Left cardiac atrium (tissue), 4 donors: ENCODE measurements at places on chromosomes 3 and 15. TPM values are rescaled to one million over a fixed set of nuclear protein-coding genes. Genes with fewer than 3 reads are reported as not detected.
A peak's percentile ranks its signal among the peaks of the same experiment; 100 is the strongest.

- no peak for DNase-seq
Measured at GRCh38 chr3:119313461-119313860, 19.3 kb downstream of the ARHGAP31 start.

GRCh38 chr3:38964204-38964603 is 87.5 kb downstream of the SCN11A start:
- DNase-seq = no peak

- no peak for DNase-seq
Measured at GRCh38 chr3:40585381-40586016, 60.7 kb downstream of the ZNF621 start.

DNA sequence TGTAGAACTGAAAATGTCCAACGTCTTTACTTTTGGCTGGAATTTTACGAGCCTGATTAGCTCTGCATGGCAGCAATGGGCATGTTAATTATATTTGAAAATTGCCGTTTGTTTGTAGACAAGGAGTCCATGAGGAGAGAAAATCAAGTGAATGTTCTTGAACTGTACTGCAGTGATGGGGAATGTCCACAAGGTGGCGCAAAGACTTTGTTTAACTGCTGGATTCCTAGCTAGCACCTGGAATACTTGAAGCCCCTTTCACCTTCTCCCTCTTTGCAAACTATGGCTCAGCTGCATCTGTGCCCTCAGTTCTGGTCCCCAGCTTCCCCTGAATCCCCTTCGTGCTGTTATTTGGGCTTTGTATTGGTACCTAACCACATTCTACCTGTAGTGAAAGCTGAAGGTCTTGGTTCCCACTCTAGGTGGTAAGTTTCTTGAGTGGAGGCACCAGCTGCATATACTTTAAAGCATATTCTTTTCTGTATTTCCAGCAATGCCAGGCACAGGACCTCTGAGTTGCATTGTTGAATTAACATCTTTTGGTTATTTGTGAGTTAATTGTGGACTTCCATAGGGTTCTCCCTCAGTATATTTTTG is 25.3 kb downstream of the EXOG start:
- DNase-seq = peak; percentile 49

- DNase-seq = no peak
Measured at GRCh38 chr15:94263341-94264273, 32.2 kb downstream of the MCTP2 start.

DNA sequence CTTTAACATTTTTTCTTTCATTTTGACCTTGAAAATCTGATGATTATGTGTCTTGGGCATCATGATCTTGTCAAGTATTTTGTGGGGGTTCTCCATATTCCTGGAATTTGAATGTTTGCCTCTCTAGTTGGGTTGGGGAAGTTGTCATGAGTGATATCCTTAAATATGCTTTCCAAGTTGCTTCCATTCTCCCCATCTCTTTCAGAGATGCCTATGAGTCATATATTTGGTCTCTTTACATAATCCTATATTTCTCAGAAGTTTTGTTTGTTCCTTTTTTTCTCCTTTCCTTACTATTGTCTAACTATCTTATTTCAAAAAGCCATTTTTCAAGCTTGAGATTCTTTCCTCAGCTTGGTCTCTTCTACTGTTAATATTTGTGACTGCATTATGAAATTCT is 69.0 kb upstream of the CCDC80 start:
- DNase-seq = no peak

GRCh38 chr3:63927422-63928280 is 15.5 kb upstream of the SCAANT1 start:
- no peak for DNase-seq

DNA sequence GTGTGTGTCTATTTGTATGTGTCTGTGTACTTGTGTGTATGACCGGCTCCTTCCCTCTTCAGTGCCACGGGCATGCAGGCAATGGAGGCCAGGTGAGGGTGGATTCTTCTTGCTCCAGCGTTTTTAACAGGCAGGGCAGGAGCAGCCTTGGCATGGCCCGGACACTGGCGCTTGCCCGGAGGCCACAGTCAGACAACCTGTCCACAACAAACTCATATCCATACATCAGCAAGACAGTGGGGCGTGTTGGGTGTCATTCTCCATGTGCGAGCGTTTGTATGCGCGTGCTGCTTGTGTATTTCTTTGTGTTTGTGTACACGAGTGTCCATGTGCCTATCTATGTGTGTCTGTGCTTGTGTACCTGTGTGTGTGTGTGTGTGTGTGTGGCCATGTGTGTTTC is 29.8 kb downstream of the PTH1R start:
- peak; percentile 6 for DNase-seq

- DNase-seq = no peak
Measured at GRCh38 chr3:52593103-52593502, 56.7 kb downstream of the UQCC5 start.

GRCh38 chr3:151074256-151074655 is 11.2 kb upstream of the MED12L start:
- DNase-seq = no peak

- peak; percentile 19 for DNase-seq
Measured at GRCh38 chr3:67947808-67948508, 293.5 kb upstream of the SUCLG2 start.

- DNase-seq = no peak
Measured at GRCh38 chr3:80227216-80227615, 459.4 kb upstream of the ROBO1 start.

GRCh38 chr3:116020989-116021388 is 397.7 kb downstream of the GAP43 start:
- DNase-seq = no peak

- no peak for DNase-seq
Measured at GRCh38 chr3:54235998-54236397, 113.6 kb downstream of the CACNA2D3 start.

DNA sequence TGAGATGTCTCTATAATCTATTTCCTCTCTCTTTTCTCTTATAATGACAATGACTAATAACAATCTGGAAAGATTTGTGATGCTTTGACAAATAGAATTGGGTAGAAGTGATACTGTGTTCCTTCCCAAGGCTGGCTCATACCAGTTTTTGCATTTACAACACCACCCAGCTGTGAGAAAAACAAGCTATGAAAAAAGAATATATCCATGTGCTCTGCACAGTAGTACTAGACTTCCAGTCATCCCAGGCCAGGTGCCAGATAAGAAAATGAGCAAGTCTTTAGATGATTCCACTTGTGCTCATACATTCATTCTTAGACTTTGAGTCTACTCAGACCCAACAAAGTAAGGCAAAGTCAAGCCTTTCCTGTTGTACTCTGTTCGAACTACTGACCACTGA is 350.2 kb upstream of the POU1F1 start:
- no peak for DNase-seq

DNA sequence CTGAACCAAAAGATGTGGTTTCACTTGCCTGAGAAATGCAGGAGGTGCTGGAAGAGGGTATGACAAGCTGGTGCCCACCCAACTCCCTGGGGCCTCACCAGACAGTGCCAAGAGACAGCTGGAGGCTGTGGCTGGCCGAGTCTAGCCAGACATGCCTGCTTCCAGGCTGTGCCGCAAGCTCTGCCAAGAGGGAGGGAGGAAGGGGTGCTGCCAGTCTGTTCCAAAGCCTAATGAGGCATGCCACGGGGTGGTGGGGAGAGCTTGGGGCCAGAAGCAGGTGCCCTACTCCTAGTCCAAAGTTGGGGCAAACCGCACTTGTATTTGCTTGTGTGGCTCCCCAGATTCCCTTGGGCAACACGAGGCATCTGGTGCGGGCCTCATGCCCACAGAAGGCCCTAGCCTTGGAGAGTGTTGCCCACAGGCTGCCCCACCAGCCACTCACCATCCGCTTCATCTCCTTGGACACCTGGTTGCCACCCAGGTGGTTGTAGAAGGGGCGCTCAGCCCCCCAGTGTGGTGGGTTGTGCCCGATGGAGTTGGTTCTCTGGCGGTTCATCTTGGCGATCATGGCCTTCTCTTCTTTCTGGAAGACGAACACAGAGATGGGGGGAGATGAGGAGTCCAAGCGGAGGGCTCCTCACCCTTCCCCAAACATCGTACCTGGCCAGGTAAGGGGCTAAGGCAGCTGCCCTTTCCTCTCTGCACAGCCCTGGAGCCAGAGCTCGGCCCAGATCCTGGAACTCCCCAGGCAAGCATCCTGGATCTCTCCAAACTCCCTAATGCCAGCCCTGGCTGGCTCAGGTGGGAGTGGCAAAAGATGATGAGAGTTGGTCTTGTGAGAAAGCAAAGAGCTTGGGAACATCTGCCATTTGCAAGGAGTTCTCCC is 123.4 kb downstream of the SEC22A start:
- DNase-seq = no peak

GRCh38 chr3:30607032-30607833 is 832 bp downstream of the TGFBR2 start:
- DNase-seq = peak; percentile 83

- DNase-seq = no peak
Measured at GRCh38 chr15:92906020-92906419, 5.9 kb downstream of the CHD2 start.

DNA sequence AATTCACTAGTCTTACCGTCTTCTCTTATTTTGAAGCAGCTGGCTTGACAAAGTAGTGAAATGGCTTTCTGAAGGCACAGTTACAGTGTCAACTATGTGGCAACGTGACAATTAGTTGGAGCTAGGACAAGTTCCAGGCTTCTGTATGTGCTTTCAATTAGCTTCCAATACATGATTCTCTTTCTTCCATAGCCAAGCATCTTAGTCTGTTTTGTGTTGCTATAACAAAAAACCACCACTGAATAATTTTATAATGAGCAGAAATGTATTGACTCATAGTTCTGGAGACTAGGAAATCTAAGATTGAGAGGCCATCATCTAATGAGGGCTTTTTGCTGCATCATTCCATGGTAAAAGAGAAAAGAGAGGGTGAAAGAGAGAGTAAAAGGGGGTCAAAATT is 365.1 kb upstream of the PLSCR5 start:
- DNase-seq = no peak

GRCh38 chr3:2544718-2545117 is 446.1 kb downstream of the CNTN4 start:
- DNase-seq = no peak

DNA sequence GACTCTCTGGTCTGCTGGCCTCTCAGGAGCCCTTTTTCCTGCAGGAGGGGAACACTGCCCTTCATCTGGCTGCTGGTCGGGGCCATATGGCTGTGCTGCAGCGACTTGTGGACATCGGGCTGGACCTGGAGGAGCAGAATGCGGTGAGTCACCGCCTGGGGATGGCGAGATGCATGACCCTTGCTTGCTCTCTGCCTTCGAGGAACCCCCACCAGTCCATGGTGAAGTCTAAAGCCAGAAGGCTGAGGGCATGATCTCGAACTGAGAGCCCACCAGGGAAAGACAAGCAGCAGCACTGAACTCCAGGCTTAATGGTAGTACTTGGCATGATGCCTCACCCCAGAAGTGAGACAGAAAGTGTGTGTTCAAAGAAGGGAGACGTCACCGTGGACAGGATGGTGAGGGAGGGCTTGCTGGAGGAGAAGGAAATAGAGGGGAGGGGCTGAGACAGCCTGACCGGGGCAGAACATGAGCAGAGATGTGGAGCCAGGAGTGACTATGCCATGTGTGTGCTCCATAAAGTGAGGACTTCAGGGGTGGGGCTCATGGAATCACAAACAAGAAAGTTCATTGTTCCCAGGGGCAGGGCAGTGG is 19.2 kb downstream of the ANKDD1A start:
- no peak for DNase-seq

DNA sequence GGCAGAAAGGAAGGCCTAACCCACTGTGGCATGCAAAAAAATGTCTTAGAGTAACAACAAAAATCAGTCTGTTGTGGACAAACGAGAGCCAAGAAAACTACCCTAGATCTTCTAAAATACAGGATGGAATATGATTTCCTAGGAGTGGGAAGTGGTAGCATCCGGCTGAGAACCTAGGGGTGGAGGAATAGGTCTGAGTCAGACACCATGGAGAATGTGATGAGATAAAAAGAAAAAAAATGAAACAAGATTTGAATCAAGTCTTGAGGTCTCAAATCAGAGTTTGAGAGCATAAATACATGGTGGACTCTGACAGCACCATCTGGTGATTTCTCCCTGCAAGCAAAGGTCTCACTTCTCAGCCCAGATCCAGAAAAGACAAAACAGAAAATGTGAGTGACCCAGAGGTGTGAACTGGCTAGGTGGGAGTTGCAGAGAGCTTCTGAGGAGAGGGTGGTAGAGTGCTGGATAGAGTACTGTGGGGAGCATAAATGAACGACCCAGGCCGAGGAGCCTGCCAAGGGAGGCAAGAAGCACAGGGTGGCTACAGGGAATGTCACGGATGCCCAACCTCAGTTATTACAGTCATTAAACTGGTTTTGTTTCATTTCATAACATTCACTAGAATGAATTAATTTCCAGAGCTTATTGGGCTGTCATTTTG is 27.6 kb upstream of the VEPH1 start:
- no peak for DNase-seq

The COL7A1 gene
- total RNA-seq = 5.5 TPM

The SNAPC5 gene
- total RNA-seq = 32.3 TPM

The SPESP1 gene
- total RNA-seq = 1.5 TPM

The NRG4 gene
- total RNA-seq = 0.29 TPM

The NLGN1 gene
- 2.2 TPM for total RNA-seq

The CPOX gene
- 9.2 TPM for total RNA-seq

The ATP8B4 gene
- total RNA-seq = 5.4 TPM

The IL12A gene
- total RNA-seq = 0.42 TPM

The FEZF2 gene
- total RNA-seq = not detected

The BFSP2 gene
- total RNA-seq = not detected

The ETV5 gene
- 12.5 TPM for total RNA-seq

The DNAJB11 gene
- total RNA-seq = 52.8 TPM

The NANOGP8 gene
- not detected for total RNA-seq

The FBXW12 gene
- not detected for total RNA-seq

The KNL1 gene
- 0.55 TPM for total RNA-seq

The SEMA6D gene
- 5.1 TPM for total RNA-seq

The BHLHE40 gene
- total RNA-seq = 31.1 TPM

The FBXO40 gene
- 146 TPM for total RNA-seq

The AGTR1 gene
- total RNA-seq = 5.3 TPM

The NR2F2 gene
- 43.5 TPM for total RNA-seq
